ENCODE measurements at places on chromosomes 5 and 9. TPM values are rescaled to one million over a fixed set of nuclear protein-coding genes. Genes with fewer than 3 reads are reported as not detected.

GRCh38 chr9:3200331-3200774, 325.4 kb downstream of the RFX3 start:
- DNase-seq: no peak

DNA sequence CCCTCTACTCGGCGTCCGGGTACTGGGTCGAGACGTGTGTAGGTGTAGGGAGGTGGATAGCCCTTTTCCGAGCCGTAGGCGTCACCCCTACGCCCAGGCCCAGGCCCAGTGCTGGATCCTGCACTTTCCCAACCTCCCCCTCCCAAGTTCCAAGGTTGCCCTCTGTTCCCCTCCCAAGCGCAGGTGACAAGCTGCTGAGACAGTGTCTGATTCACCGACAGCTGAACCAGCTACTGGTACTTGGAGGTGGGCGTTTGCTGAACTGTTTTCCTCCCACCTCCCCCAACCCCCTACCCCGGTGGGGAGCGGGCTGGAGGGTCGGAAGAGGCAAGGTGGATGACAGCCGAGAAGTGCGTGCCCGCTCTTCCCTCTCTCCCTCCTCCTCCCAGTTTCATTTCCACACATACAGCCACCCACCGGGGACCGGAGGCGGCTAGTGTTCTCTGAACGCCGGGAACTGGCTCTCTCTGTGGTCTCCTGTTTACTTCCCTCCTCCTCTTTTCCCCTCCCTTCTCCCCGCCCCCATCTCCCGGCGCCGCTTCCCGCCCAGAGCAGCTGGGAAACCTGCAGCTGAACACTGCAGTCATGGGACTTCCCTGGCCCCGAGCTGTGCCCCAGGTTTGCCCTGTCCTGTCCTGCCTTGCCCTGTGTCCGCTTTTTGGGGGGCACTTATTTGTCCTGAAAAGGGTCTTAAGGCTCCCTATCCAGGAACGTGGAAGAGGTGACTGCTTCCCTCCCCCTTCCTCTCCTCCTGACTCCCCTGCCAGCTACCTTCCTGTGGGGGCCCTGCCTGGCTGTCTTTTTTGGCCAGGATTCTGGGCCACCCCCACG, 6.2 kb upstream of the KLF9 start:
- peak; percentile 77 for DNase-seq

DNA sequence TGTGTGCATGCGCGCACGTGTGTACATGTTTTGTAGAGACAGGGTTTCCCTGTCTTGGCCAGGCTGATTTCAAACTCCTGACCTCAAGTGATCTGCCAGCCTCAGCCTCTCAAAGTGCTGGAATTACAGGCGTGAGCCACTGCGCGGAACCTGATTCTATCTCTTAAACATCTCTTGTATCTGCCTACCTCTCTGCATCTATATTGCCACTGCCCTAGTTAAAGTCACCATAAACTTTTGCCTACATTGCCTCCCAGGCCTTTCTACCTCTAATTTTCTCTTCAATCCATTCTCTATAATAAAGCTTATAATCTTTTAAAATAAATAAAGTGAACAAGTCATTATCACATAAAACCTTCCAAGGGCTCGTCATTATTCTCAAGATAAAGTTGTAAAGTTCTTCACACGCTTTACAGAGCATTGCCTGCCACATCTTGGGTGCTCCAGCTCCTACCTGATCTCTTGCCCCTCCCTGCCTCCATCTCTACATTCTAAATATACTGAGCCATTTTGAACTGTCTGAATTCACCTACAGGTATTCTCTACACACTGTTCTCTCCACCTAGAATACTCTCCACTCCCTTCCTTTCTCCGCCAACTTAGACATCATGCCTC, 15.0 kb downstream of the TRPM6 start:
- DNase-seq: no peak

The GRM6 gene
- not detected for total RNA-seq

- no peak for DNase-seq
These were observed 71.7 kb upstream of the SNX2 start for GRCh38 chr5:122703203-122703602.

The STPG3 gene
- total RNA-seq: not detected

DNA sequence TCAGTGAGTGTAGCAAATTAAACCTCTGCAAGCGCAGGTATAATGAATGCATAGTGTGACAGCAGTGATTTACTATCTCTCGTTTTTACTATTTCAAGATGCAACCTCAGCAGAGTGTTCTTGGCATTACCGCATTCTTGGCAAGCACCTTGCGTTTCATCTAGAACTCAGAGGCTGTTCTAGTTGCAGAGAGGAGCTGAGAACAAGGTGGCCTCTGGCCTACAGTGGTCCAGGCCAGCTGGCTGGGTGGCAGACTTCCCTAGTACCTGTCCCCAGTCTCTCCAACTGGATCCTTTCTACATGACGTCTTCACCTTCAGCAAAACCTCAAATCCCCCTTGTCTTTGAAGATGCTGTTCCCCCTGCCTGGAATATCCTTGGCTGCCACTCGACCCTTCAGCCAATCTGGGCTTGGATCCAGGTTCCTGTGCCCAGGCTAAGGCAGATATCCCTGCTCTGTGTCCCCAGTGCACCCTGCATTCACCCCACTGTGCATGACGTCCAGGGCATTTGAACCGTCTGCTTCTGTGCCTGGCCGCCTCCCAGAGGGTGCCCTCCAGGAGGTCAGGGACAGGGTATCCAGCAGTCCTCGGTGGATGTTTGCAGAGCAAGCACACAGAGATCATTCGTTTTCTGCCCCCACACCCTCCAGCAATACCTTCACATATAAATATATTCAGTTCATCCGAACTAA, 120.4 kb upstream of the CPEB4 start:
- no peak for DNase-seq

- no peak for DNase-seq
These were observed 34.4 kb downstream of the TTLL11 start for GRCh38 chr9:122058709-122059108.

DNA sequence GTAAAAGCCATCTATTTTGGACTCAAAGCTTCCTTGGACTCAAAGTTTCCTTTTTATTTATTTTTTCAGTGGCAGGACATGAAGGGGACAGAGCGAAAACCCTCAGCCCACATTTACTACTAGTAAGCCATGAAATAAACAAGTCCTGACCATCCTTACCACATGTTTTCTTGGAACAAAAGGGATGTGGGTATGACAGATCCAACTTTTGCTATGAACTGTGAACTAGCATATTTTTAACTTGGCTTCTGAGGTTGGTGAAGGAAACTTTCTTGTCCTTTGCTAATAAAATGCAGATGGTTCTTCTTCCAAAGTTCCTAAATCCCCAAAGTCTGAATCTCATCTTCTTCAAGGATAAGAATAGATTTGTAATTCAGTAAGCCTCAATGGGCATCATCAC, 122.7 kb upstream of the TNC start:
- no peak for DNase-seq

DNA sequence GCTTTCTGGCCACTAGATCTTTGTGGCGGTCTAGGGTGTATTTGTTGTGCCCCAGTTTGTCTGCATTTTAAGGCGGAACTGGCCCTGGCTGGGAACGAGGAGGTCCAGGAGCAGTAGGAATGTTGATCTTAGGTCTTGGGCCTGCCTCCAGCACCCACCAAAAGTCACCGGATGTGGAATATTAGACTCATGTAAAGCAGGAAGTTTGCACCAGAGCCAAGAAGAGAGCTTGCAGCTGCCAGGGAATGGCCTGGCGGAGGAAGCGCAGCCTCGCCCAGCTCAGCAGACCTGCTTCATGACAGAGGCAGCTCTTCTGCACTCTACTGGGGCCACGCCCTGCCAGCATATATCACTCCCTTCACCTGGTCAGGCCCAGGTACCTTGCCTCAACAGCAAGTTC, 3.3 kb downstream of the GPX3 start:
- DNase-seq: no peak

GRCh38 chr5:150144246-150144801, 11.3 kb downstream of the PDGFRB start:
- DNase-seq: peak; percentile 33

The ARRDC3 gene
- 16.5 TPM for total RNA-seq

The CER1 gene
- 2.4 TPM for total RNA-seq

The SPAG8 gene
- not detected for total RNA-seq

The OBP2B gene
- total RNA-seq: not detected

- DNase-seq: peak; percentile 73
These were observed at the start of gene ENG for GRCh38 chr9:127854184-127854806. Gene ENG (minus strand): TSS chr9:127854658. CDS start chr9:127854355, 303 bp downstream.

The SPATA6L gene
- total RNA-seq: 0.39 TPM

The BARHL1 gene
- total RNA-seq: not detected
